ENCODE measurements at places on chromosomes 1 and 21. TPM values are rescaled to one million over a fixed set of nuclear protein-coding genes. Genes with fewer than 3 reads are reported as not detected.

CCDC17 gene
- 2.5 TPM for total RNA-seq

PCP4 gene
- total RNA-seq: not detected

SAMD11 gene
- 112 TPM for total RNA-seq

VANGL1 gene
- total RNA-seq: 66.4 TPM

OR6N1 gene
- not detected for total RNA-seq
